ENCODE measurements at places on chromosomes 16 and 17.

- no peak for DNase-seq
Observed at GRCh38 chr17:40547079-40547784, 18.0 kb downstream of the CCR7 start.

GRCh38 chr17:61250335-61250890 lies 149.2 kb upstream of the TBX2 start:
- DNase-seq, result peak; percentile 78

DNA sequence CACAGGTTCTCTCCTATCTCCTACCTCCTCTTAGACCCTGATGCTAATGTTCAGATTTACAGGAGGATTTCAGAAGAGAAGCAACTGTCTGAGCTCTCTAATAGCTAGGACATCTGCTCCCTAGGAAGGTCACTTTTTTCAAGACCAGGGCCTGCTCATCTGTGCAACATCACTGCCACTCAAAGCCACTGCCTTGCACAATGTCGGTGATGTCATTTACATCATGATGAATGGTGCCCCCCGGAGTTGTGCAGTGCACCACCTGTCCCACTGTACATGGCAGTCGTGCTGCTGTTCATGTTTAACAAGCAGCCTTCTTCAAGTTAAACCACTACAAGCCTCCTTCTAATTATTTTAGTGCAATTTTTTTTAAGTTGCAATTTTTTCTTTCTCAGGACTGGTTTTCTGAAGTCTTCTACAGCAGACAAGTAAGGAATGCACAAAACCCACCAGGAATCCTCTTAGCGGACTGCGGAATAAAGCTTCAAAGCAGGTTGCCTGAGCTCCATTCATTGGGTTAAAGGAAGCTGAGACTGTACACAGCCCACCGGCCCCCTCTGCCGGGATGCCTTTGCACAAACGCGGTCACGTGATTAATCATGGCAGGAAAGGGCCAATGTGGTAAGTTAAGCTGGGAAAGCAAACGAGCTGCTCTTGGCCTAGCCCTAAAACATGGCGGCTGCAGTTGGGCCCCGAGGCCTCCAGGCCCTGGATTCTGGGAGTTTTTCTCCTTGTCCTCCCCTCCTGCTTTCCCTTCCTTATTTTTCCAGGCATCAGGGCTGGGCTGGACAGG lies 74.1 kb downstream of the MYH11 start:
- DNase-seq, result no peak

DNA sequence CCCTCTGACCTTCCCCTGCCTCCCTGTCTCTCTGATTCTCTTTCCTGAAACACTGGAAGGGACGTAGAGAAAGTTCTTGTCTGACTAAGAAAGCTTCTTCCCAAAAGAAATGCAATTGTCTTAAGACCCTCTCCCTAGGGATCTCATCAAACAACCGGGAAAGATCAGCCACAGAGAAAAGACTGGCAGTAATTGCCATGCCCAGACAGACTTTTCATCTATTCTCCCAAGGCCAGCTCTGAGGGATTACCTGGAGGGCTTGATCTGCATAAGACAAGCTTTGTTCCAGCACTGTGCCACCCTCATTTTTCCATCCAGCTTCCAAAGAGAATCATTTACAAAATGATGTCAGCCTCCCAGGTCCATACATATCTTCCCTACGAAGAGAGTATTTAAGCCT lies 38.8 kb upstream of the HS3ST3A1 start:
- DNase-seq, result no peak

GRCh38 chr17:40958086-40958953 lies 8.4 kb downstream of the KRT39 start:
- DNase-seq, result no peak

- no peak for DNase-seq
Observed at GRCh38 chr16:72111657-72112451, 18.2 kb downstream of the DHX38 start.

GRCh38 chr17:68684949-68685357 lies 83.8 kb upstream of the FAM20A start:
- no peak for DNase-seq

GRCh38 chr17:7626956-7627249 lies 718 bp downstream of the SAT2 start:
- no peak for DNase-seq

DNA sequence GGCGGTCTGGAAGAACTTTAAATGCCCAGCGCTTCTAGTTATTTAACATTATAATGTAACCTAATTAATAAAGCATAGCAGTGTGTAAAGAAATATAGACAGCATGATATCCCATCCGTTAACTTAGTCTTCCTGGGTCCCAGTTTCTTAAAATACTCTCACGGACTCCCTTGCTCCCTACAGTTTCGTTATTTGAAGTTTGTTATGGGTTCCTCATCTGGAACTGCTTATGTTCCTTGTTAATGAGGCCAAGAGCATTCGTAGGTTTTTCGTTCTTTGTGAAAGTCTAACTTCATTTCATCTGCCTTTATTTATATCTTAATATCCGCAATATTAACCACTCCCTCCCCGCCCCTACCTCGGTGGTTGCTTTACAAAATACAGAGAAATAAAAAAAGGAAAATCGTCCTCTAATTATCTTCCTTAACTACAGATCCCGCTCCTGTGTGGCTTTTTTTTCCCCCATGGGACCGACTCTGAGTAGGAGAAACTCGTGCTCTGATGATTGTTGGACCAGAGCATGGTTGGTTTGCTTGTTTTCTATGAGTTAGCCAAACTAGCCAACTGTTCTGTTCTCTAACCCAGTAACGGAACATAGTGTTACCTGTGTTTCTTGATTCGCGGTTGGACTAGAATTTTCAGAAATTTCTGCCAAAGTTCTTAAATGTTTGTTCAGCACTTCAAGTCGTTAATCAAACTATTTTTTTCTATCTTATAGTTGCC lies 863 bp downstream of the ADPRM start:
- DNase-seq, result peak; percentile 44

- DNase-seq, result peak; percentile 48
Observed at GRCh38 chr17:46115699-46116098, 77.5 kb downstream of the KANSL1 start.

DNA sequence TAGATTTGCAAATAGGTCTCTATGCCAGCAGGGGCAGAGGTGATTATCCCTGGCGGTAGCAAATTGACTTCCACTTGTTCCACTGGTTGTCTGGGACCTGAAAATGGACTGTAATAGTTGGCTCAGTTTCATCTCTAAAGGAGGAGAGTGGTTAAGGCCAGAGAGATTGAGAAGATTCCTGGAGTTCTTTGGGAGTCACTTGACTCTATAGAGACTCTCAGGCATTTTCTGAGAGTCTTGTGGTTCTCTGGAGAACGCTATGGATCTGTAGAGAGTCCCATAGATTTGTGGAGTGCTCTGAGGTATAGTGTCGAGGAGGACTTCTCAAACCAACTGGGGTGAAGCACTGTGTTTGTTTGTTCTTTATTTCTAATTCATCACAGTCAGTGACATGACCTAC lies 8.9 kb upstream of the PMP22 start:
- peak; percentile 56 for DNase-seq

- DNase-seq, result peak; percentile 11
Observed at GRCh38 chr16:68935008-68935407, 91.7 kb downstream of the TANGO6 start.

DNA sequence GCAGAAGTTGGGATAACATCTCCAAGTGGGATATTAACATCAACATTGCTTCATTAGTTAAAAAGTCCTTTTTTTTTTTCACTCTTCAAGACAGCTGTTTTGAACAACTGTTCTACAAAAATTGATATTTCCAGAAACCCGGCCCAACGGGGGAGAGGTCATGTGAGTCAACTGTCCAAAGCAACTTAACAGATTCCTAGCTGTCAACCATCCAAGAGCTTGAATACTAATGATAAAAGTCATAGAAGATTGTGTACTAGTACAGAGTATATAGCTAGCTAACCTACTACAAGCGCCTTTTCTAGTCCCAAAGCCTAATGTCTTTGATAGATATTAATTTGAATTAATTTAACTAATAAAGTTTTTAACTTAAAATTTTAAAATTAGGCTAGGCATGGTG lies 172.0 kb downstream of the CYB561 start:
- peak; percentile 62 for DNase-seq

- no peak for DNase-seq
Observed at GRCh38 chr16:50977138-50977537, 173.9 kb downstream of the SALL1 start.

GRCh38 chr17:12983991-12984884 lies 33.6 kb downstream of the ELAC2 start:
- peak; percentile 68 for DNase-seq

DNA sequence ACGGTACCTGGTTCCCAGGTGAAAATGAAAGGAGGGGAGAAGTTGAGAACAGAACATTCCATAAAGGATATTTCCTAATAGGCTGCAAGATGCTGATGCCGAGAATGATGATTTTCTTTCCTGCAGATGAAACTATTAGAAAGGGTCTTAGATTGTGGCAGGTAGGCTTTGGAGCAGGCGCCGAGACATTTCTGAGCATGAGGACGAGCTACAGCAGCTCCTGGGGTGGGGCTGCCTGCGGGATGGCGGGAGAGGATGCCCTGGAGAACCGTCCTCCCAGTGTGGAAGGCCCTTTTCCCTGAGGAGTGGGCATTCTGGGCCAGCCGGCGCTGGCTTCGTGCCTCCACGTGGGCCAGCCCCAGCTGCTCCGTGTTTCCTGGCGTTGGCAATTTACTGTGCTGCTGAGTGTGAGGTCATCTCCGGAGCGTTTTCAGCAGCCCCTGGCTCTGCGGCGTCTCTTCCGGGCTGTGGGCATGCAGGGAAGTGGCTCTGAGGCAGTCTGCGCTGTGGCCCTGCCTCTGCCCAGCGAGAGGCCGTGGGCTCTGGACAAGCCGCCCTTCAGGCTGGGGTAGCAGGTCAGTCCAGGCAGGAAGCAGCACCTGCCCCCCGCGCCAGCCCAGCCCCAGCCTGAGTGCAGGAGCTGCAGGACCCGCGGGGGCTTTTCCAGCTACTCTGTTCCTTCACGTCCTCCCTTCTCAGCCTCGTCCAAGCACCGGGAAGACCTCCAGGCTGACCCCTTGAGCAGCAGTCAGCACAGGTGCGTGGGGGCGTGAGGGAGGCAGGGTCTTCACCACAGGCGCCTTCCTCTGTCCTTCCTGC lies 12.2 kb downstream of the ENGASE start:
- no peak for DNase-seq

GRCh38 chr17:75176625-75177024 lies 6.1 kb downstream of the SUMO2 start:
- no peak for DNase-seq

DNA sequence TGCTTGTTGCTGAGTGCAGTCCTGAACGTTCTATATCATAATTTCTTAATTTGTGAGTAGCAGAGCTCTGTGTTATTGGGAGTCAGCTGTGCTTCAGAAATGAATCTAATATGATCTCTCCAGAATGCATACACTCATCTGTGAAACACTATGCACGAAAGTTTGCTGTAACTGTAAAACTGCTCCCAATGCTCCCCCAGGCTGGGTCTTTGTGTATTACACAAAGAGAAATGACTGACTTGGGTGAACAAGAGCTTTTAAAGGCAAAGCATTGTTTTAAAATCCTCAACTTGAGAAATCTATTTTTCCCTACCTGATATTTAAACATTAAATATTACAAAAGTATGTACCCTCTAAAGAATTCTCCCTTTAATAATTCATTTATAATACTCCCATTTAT lies 636.7 kb upstream of the KIF2B start:
- no peak for DNase-seq

DNA sequence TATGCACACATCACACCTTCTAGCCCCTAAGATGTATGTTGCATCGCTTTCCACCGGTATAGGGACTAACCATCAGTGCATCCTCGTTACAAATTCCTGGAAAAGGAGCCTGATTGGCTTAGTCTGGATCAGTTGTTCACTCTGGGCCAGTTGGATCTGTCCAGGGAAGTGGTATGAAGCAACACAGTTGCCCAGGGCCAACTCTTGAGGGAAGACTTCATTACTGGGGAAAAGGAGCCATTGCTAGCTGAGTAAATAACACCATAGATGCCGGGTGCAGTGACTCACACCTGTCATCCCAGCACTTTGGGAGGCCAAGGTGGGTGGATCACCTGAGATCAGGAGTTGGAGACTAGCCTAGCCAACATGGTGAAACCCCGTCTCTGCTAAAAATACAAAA lies 275.2 kb upstream of the RBFOX1 start:
- no peak for DNase-seq

GRCh38 chr17:18141210-18141803 lies 32.8 kb downstream of the MYO15A start:
- DNase-seq, result peak; percentile 65

GRCh38 chr17:75542229-75542628 lies 16.7 kb downstream of the LLGL2 start:
- no peak for DNase-seq

- DNase-seq, result no peak
Observed at GRCh38 chr17:62857526-62857925, 49.4 kb upstream of the MARCHF10 start.

DNA sequence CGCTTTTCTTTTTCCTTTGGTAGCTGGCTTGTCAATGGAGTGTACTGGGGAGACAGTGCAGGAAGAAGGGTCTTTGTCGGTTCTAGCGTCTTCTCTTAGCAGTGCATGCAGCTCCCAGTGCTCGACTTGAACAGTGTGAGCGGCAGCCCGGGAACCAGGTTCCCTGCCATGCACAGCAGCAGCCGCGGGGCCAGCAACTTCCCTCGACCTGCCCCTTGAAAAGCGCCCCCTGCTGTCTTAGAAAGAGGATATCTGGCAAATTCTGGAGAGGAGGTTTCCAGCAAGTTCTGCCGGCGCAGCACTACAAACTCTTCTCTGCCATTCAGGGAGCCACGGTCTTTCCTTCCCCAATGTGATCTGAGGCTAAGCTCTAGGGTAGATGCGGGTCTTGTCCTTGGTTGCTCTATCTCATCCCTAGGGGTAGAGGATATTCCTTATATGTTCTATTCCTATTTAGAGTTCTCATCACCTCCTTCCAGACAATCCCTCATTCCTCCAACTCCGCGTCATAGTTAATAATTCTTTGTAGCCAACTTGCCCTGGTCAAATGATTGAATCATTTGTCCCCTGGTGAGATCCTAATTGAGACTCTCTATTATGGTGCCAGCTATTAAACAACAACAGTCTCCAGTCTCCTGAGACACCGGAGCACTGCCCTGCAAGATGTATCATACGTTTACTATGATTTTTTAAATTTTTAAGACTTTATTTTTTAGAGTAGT lies 451.3 kb downstream of the PMP22 start:
- DNase-seq, result no peak

GRCh38 chr17:45580924-45581323 lies 90.4 kb upstream of the PLEKHM1 start:
- no peak for DNase-seq

- DNase-seq, result no peak
Observed at GRCh38 chr16:89956505-89957215, 8.1 kb downstream of the DEF8 start.

DNA sequence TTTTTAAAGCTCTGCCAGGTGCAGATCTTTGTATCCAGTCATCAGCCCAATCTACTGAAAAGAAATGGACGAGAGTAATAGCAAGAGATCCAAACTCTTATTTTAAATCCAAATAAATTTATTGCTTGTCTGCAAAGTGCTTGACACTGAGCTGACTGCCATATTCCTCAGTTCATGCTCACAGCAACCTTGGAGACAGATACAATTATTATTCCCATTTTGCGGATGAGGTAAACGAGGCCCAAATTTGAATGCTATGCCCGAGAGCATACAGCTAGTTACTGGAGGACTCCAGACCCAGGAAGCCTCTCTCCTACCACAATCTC lies 620 bp downstream of the NOB1 start:
- no peak for DNase-seq
